ENCODE measurements at places on chromosomes 16 and 17. TPM values are rescaled to one million over a fixed set of nuclear protein-coding genes. Genes with fewer than 3 reads are reported as not detected.

Gene HS3ST6
- not detected for polyA plus RNA-seq

Gene MFAP4
- polyA plus RNA-seq = not detected

Gene ABCA9
- polyA plus RNA-seq = not detected

Gene SKAP1
- 11.5 TPM for polyA plus RNA-seq

Gene SLFN13
- polyA plus RNA-seq = 7.1 TPM

Gene SLC12A3
- polyA plus RNA-seq = 1.6 TPM

Gene TPSD1
- not detected for polyA plus RNA-seq

Gene ABCC11
- polyA plus RNA-seq = not detected

Gene KRT33A
- polyA plus RNA-seq = not detected

Gene PRSS21
- polyA plus RNA-seq = 10.4 TPM

Gene TMEM100
- polyA plus RNA-seq = not detected

Gene HLF
- polyA plus RNA-seq = not detected

Gene CTRB1
- polyA plus RNA-seq = not detected

Gene ZNF423
- polyA plus RNA-seq = not detected

Gene NPIPB8
- not detected for polyA plus RNA-seq

Gene ATP2A1
- polyA plus RNA-seq = not detected

Gene CEP131
- polyA plus RNA-seq = 10.8 TPM

Gene GNG13
- polyA plus RNA-seq = not detected

Gene KRT33B
- not detected for polyA plus RNA-seq

Gene TOP2A
- polyA plus RNA-seq = not detected

Gene LRRC37A
- 1.3 TPM for polyA plus RNA-seq

Gene HOXB3
- polyA plus RNA-seq = 0.34 TPM

Gene BRD7
- polyA plus RNA-seq = 32.0 TPM

Gene RAB11FIP4
- polyA plus RNA-seq = 21.0 TPM

Gene NPIPB9
- polyA plus RNA-seq = 0.31 TPM
